ENCODE measurements at places on chromosomes 5 and 9.
A peak's percentile ranks its signal among the peaks of the same experiment; 100 is the strongest.

DNA sequence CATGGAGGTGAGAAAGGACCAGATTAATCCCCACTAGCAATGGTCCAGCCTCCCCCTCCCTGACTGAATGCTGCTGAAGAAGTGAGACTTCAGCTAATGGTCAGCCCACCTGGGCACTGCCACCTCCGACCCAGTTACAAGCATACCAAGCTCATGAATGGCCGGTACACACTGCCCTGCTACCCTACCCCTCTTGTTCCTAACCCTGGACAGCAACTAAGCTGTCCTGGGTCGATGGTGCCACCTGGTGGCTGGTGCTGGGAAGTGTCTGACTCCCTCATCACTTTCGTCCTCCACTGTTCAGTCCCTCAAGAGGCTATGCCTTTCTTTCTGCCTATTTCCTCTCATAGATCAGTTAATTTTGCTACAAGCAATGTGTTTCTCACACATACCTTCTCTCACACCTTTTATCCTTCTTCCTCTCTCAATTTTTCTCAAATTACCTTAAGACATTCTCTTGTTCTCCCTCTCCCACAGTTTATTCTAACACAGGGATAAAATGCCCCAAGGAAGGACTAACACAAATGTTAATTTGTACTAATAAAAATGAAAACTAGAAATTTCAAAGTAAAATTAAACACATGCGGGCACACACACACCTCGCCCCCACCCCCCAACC is 42.4 kb downstream of the PAX5 start:
- no peak for DNase-seq

DNA sequence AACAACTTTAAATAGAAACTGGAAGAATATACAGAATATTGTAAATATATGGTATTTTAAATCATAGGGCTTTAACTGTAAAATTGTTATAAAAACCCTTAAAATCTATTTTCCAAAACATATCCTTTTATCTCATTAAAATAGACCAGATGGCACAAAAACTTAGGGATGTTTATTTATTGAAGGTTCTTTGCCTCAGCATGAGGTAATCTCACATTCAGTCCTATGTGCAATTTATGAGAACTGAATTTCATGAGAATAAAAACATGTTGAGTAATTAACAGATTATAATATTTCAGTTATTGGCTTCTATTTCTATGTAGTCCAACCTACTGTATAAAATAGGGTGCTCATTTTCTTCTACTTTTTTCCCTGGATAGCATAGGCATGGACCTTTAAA is 329.2 kb upstream of the PRR16 start:
- no peak for DNase-seq

- no peak for DNase-seq
Measured at GRCh38 chr5:157971571-157972216, 112.7 kb upstream of the CLINT1 start.

DNA sequence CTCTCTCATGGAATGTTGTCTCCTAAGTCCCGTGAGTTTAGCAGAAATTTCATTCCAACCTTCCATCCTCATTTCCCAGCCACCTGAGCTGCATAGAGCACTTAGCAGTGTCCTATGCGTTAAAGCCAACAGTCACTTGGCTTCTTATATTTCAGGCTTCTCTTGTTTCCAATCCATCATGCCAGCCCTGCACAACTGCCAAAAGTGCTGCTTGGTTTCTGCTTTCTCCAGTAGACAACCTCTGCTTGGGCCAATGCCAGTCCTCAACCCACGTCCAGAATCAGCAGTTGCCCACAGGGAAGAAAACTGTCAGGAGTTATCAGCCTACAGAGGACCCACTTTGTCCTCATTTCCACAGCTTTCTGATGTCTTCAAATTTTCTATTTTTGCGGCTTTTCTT is 42.5 kb downstream of the KCNIP1 start:
- no peak for DNase-seq

DNA sequence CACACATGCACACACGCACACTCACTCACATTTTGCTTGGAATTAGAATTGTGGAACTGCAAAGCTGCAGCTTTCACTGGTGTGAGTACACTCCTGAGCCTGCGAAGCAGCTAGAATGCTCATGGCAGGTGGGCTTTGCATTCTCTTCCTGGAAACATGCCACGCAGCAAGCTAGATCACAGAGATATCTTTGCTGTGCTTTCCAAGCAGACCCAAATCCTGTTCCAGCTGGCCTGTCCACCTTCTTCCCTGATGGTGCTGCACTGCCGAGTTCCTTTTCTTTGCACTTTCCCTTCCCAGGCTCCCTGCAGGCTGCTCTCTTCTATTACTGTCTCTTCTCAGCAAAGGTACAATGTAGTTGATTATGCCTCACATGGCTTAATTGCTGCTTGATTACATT is 92.7 kb upstream of the CKMT2 start:
- peak; percentile 72 for DNase-seq

DNA sequence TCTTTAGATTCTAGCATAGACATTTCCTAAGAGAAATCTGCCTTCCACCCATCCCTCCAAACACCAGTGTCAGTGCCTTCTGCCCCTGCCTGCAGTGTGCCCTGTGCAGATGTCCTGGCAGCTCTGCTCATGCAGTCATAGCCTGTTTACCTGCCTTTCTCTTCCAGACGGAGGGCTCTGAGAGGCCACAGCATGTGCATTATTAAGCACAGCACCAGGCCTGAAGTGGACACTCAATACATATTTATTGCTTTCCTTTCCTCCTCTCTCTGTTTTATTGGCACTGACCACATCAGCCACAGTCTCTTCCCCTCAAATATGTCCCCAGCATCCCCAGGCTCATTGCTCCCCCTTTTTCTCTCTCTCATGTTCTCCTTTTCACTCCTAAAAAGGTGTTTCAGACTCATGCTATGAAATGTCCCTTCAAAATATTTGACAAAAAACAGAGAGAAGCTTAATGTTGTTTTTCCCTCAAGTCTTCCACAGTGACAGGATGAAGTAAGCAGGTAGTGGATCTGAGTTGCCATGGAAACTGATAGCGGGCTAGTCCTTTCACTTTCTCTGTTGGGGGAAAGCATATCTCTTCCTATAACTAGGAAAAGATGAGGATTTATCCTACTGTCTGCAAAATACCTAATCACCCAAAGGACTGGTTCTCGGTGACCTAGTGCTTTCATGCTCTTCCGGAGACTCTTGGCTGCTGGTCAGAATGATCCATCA is 100.9 kb downstream of the ATP10B start:
- no peak for DNase-seq

- DNase-seq: no peak
Measured at GRCh38 chr5:32508806-32509805, 64.6 kb upstream of the ZFR start.

DNA sequence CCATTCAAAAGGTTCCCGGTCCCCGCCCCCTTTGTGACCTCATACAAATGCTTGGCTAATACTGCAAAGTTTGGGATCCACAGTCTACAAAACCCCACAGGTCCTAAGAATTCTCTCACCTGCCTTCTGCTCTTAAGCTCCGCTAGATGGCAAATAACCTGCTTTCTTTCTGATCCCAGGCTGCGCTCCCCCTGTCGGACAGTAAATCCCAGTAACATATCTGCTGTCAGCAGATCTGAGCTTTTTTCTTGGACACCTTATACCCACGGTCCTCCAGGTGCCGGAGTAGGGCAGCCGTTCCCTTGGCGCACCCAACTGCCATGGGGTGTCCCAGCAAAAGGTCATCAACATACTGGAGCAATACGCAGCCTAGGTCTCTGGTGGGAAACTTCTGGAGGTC is 39.0 kb upstream of the PPP1R26 start:
- DNase-seq: no peak

DNA sequence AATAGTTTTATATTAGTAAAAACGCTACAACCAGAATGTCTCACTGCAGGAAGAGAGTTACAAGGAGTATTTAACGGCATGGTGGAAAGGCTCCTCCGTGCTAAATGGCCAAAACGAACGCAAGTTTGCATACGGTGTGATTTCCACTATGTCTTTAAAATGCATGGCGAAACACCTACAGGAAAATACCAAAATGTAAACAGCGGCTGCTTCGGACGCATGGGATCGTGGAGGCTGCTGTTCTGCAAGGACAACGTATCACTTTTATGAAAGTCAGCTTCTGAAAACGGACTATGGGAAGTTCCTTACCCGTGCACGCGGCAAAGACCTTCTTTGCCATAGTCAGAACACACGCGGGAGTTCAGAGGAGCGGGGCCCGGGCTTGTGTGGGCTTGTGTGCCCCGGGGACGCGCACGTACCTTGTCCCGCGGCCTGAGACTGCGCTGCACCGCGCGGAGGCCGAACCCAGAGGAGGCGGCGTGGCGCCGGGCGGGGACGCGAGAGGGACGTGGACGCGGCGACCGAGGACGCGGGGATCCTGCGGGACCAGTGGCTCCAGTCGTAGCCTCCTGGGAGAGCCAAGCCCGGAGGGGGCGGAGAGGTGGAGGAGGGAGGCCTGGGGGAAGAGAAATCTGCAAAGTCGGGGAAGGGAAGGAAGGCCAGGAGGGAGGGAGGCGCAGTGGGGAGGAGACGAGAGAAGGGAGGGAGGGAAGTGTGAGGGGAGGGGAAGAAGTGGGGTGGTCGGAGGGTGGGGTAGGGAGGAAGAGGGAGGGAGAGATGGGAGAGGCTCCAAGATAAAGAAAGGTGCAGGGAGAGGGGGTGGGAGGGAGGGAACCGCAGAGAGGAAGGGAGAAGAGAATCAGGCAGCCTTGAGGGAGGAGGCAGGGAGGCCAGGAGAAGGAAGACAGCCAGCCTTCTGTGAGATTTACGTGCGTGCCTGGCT is at the start of gene CMBL:
Gene CMBL (minus strand): TSS at position 697 of the 943 bp plus-strand sequence. CDS start 17,140 bp downstream, outside the sequence.
- DNase-seq: no peak

DNA sequence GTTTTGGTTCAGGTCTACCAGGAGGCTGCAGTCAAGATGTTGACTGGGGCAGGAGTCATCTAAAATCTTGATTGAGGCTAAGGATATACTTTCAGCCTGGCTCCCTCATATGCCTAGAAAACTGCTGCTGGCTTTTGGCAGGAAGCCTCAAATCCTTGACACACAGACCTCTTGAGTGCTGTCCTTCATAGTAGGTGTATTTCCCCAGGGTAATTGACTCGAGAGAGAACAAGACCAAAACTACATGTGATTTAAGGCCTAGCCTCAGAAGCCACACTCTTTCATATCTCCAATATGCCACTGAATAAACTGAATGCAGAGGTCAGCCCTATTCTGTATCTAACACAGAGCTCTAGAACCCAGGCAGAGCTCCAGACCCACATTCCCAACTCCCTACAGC is 402.3 kb upstream of the ADAMTS16 start:
- no peak for DNase-seq

DNA sequence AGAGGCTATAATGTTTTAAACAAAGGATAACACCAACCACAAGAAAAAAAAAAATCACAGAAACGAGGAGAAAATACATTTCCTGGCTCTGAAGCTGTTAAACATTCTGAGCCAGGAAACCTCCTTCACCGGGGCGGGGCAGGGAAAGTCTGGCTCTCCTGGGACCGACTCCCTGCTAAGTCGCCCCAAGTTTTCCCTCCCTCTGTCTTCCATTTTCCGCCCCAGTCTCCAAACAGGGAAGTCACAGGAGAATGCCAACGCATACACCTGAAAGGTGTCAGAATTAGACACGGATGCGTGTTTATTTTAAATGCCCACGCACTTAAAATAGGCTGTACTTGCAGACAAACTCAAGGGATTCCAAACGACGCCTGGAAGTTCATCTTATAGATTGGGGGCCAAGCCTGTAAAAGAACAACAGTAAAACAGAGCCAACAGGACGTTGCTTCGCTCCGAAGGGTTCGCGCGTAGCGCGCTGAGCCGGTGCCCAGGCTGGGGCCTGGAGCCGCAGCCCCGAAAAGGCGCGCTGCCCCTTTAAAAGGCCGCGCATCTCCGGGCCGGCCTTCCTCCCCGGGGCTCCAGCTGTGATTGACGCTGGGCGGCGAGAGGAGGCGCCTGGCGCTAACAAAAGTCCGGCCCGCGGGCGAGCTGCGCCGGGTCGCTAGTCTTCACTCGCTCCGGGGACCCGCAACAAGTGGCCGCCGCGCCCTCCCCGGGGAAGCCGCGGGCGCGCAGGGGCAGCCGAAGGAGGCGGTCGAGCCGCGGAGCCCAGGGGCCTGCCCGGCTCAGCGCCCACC is at the start of gene FBXL7:
Gene FBXL7 (plus strand): TSS at position 653 of the 797 bp plus-strand sequence.
- peak; percentile 54 for DNase-seq

DNA sequence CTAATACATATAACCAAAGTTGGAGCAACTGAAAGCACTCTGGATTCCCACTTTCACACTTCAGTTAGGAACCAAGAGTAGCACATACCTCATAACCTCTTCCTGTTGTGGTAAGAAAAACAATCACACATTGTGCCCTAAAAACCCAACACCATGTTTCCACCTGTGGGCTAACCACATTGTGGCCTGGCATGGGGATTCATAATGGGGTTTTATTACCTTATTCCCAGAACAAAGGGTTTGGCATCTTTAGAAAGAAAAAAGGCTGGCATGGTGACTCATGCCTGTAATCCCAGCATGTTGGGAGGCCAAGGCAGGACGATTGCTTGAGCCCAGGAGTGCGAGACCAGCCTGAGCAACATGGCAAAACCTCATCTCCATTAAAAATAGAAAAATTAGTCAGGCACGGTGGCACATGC is 60.6 kb downstream of the HSD17B3 start:
- DNase-seq: no peak

- DNase-seq: peak; percentile 16
Measured at GRCh38 chr5:55344392-55344992, 36.7 kb downstream of the MTREX start.

GRCh38 chr9:107351382-107352045 is 68.4 kb downstream of the RAD23B start:
- DNase-seq: no peak

DNA sequence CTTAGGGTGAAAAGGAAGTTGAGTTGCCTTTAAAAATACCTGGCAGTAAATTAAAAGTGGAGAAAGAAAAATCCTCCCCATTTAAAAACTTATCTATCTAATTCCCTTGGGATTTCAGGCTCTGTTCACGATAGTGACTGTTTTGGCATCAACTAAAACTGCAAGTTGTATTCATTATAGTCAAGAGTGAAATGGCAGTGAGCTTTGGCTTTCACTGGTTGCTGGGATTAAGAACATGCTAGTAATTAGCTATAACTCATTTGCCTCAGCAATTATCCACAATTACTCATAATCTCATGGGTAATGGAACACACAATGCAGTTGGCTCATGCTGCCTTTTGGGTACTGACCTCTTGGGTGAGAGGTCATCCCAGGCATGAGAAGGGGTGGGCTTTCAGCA is 250.1 kb downstream of the GAS1 start:
- DNase-seq: no peak

GRCh38 chr5:98365126-98365525 is 408.3 kb upstream of the RGMB start:
- DNase-seq: no peak

DNA sequence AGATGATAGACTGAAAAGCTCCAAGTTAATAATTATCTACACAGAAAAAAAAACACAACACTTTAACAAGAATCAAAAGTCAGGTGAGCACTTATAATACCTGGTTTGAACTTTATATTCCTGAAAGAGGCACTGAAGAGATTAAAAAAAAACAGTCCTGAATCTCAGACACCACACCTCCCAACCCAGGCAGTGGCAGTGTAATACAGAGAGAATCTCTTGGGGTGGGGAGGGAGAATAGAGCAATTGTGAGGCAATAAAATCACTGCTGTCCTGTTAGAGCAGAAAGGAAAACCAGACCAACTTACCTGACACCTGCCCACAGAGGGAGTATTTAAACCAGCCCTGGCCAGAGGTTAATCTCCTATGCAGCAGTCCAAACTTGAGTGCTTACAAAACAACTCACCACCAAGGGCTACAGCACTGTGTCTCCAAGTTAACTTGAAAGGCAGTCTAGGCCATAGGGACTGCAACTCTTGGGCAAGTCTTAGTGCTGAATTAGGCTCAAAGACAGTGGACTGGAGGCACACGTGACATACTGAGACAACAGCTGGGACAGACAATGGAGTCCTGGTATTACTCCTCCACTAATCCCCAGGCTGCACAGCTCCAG is 54.2 kb downstream of the SLCO4C1 start:
- no peak for DNase-seq

- no peak for DNase-seq
Measured at GRCh38 chr9:132192728-132193127, 30.9 kb downstream of the NTNG2 start.
